ENCODE measurements at places on chromosomes 11 and 22.

- peak; percentile 30 for DNase-seq
Measured at GRCh38 chr11:117328375-117329010, 839 bp downstream of the CEP164 start.

GRCh38 chr11:60371386-60371785, 6.9 kb upstream of the MS4A7 start:
- no peak for DNase-seq

DNA sequence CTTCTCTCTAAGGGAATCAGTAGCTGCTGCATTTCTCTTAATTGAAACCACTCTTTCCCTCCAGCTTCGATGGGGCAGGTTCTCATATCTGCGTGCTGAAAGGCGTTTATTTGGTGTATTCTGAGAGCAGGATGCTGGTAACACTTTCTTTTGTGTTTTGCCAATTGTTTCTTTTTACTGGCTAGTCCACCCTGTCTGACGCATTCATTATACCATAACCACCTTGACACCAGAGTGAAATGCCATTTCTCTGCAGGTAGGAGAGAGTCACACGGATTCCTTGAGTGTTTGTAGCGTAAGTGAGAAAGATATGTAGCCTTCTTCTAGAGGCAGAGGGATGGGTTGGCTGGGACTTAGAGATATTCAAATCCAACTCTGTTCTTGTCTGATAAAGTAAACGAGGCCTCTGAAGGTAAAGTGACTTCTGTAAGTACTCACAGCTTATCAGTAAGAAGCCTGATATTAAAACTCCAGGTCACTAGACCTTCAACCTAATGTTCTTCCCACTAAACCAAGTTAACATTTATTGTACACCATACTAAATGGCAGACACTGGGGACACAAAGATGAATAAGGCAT, 21.4 kb downstream of the CD44 start:
- DNase-seq, result no peak

- no peak for DNase-seq
Measured at GRCh38 chr11:12640926-12641849, 33.0 kb upstream of the TEAD1 start.

- no peak for DNase-seq
Measured at GRCh38 chr22:42372976-42373375, 59.2 kb downstream of the NFAM1 start.

DNA sequence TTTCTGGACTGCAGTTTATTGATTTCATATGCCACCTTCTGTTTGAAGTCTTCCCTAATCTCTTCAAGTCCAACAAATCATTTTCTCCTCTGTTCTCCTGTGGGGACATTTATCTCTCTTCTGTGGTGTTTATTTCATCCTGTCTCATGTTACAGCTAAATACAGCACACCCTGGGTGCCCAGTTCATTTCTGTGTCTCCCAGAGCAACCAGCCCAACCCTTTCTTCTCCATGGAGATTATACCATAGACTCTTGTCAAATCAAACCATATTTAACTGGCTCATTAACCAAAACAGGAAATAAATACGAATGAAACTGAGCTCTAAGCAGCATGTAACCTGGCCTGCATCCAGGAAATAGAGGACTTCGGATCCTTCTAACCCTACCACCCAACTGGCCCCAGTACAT, at the start of gene MS4A8:
Gene MS4A8 (plus strand): TSS at position 329 of the 408 bp plus-strand sequence. CDS start 1,249 bp downstream, outside the sequence.
- no peak for DNase-seq

DNA sequence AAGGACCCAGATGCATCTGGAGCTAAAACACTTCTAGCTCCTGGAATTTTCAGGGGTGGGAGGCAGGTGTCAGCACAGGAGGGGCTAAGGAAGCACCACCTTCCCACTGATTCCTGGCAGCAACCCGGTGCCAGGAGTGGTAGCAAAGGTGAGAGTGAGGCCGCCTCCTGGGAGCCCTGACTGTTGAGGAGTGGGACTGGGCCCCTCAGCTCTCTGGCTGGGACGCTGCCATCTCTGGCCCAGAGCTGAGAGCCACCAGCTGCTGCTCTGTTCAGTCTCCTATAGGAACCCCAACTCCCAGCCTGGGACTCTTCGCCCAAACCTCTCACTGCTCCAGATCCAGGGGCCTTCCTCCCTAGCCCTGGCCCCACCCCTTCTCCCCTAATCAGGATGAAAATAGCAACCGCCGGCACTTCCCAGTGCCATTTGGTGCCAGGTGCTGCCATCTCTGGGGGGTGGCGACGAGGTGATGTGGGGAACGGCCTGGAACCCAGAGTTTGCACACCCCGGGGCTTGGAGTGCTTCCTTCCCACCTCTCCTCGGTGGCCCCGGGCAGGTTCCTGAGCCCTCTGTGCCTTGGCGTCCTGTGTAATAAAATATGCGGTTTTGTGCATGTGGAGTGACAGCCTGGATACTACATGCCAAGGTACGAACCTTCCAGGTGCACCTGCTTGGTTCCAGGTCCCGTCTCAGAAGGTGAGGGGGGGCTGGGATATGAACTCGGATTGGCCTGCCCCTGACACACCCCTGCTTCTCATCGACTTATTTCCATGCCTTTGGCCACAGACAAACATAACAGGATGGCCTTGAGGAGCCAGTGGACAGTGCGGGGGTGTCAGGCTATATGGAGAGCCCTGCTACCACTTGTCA, 35.7 kb upstream of the CELSR1 start:
- DNase-seq, result no peak

DNA sequence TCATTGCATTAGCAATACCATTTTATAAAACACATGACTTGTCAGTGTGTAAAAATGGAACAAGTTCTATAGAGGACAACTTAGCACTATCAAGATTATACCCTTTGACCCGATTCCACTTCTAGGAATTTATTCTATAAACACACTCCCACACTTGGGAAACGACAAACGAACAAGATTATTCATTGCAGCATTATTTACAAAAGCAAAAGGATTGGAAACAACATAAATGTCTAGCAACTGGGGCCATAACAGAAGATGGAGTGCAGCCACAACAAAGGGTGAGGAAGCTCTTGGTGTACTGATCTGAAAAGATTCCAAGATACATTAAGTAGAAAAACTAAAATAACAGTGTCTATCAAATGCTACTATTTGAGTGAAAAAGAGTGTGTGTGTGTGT, 2.3 kb upstream of the IRAG1 start:
- no peak for DNase-seq

GRCh38 chr11:114890038-114890437, 211.7 kb downstream of the NXPE2 start:
- DNase-seq, result no peak

- DNase-seq, result no peak
Measured at GRCh38 chr11:44213148-44213547, 96.8 kb downstream of the ALX4 start.

DNA sequence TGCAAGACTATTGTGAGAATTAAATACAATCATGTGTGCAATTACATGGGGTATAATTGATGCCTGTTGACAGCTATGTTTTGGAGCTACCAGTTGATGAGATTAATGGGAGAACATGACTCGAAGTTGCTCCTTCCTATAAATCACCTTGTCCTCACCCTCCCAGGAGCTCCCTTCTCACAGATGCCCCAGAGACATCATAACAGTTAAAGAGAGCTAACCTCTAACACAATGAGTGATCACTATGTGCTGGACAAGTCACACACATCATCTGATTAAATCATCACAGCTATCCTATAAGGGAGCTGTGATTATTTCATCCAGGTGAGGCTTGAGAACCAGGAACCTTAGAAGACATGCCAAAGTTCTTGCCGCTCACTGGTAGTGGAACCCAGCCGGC, 394.2 kb downstream of the NTM start:
- no peak for DNase-seq

GRCh38 chr11:10937385-10937771, 79.5 kb upstream of the ZBED5 start:
- DNase-seq, result no peak

DNA sequence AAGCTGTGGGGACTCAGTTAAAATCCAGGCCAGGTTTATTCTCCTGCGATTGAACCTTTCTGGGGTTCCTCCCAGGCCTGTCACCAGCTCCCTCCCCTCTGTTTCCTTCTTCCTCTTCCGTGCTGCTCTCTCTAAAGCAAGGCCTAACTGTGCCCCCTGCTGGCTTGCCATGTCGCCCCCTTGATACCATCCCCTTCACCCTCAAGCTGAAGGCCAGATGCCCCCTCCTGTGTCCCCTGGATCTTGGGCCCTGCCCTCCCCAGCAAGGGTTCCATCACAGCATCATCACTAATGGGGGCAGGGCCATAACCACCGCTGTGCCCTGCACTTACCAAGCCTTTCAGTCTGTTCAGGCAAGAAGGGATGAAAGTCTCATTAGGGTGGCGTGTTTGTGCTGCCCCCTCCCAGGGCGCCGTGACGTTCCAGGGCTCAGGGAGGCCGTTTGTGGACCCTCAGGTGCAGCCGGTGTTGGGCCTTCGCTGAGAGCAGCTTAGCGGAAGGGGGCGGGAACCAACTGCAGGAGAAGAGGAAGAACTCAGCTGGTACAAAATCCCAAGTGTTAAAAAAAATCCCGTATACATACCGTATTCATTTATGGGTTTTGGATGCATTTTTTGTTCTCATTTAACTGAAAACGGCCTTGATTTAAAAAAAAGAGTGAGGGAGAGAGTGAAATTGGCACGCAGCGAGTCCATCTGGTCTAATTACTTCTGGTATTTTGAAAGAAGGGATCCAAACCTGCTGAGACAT, 69.9 kb downstream of the MPPED1 start:
- no peak for DNase-seq

DNA sequence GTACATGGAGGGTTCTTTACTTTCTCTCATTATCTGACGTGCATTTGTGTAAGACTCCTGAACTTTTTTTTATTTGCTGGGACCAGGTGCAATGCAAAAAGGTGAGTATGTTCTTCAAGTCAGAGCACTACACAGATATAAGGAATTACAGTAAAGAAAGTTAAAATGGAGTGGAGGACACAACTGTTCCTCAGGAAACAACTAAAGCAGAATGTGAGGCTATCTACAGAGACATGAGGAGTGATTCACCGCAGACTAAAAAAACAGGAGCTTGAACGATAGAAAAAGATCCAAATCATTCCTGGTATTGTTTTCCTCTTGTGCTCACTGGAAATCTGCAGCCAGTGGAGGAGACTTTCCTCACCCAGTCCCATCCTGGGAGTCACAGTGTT, 106.2 kb downstream of the ABTB2 start:
- no peak for DNase-seq

GRCh38 chr22:45094825-45095224, 68.9 kb upstream of the NUP50 start:
- no peak for DNase-seq

DNA sequence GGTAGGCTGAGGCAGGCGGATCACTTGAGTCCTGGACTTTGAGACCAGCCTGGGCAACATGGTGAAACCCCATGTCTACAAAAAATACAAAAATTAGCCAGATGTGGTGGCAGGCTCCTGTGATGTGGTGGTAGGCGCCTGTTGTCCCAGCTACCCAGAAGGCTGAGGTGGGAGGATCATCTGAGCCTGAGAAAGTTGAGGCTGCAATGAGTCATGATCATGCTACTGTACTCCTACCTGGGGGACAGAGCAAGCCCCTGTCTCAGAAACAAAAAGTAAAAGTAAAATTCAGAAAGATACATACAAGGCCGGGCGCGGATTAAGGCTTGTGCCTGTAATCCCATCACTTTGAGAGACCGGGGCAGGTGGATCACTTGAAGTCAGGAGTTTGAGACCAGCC, 6.3 kb downstream of the LDHAL6A start:
- DNase-seq, result no peak

- no peak for DNase-seq
Measured at GRCh38 chr22:22786301-22787115, 101.1 kb upstream of the IGLL5 start.

- no peak for DNase-seq
Measured at GRCh38 chr22:47446331-47446730, 683.9 kb downstream of the TBC1D22A start.

DNA sequence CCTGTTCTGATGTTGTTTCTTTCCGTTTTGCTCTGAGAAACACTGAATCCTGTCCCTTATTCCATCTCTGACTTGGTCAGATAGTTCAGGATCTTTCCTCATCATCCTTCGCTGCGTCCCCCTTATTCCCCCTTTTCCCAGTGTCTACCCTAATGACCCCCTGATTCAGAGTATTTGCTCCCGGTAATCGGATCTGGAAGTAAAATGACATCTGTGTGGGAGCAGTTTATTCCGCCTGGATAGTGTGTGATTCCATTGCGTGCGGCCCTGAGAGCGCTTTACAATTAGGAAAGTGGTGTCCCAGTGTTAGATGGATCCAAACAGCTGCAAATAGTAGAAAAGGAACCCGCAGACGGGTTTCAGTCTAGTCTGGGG, 606 bp downstream of the DRG1 start:
- no peak for DNase-seq

DNA sequence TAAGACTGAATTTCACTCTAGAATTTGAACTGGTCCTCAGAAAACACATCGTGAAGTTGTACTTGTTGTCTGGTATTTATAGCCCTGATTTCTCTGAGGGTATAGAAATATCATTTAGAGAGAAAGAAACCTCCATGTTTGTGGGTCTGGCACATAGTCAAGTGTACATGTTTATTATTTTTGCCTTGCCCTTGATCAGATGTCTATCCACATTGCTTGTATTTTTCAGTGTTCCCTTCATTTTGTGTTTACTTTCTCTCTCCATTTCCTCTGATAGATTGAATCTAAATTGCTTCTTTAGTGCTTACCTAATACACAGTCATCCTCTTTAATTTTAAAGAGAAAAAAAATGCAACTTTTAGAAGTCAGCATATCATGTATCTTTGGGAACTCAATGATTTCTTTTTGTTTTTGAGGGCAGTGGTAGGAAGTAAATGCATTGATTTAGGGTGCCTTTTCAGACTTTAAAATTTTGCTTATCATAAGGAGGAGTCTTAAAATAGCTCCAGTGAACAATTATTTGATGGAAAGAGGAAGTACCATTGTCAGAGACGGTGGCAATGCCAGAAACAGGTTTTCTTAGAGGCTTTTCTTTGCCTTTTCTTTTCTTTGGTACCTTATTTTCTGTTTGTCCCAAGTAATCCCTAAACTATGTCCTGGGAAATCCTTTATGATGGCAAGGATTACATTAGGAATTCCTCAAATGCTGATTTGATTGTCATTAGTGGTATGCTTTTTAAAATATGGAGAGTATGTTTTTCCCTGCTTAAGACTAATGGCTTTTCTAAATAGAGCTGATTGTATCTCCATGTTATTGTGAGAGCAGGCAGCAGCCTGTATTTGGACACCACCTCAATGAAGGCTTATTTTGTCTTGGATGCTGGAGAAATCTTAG, 29.8 kb upstream of the TECTA start:
- no peak for DNase-seq

- DNase-seq, result no peak
Measured at GRCh38 chr22:19680911-19681862, 33.1 kb upstream of the SEPTIN5 start.

All from H9 (cell line).